T-helper 2 cell (primary cell): ENCODE measurements at places on chromosomes 3 and 15.

GRCh38 chr3:23834082-23834870 lies 28.5 kb downstream of the UBE2E1 start:
- no peak for DNase-seq

DNA sequence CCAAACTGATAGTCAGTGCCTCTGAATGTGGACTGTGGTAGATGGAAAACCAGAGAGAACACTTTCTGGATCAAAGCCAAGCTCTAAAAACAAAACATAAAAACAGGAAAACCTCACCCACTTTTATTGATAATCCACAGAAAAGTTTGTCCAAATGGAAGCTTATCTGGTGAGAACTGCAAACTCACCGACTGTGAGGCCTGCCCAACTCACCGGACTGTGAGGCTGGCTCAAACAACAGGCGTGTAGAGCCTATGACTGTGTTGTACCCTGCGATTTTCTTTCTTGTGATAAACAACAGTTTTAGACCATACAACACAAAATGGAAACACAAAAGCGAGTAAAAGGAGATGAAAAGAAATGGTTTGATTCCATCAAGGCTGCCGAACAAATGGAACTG lies 7.2 kb downstream of the PRR23C start:
- DNase-seq: no peak

DNA sequence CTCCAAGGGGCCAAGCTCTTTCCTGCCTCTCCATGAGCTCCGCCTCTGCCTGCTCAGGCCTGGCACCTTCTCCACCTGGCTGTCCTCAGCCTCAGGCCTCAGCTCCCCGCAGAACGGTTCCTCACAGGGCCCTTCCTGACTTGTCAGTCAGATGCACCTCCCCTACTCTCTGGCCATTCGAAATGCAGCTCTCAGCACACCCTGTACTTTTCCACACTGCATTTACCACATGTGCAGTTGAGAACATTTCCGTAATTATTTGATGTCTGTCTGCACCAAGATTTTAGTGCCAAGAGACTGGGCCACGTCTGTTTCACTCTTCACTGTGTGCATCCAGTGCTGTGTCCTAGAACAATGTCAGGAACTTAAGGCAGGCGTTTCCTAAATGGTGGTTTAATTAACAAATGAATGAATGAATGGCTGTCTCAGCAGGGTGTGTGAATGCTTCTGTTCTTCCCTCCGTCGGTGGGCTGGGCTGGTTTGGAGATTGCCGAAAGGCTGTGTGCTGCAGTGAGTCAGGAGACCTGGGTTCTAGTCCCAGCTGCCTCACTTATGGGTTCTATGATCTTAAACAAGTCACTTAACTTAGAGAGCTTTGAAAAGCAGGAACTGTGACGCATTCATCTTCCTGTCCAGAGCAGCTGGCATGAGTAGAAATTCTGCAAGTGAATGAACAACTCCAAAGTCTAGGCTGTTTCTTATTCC lies 5.4 kb downstream of the MUC4 start:
- DNase-seq: no peak

DNA sequence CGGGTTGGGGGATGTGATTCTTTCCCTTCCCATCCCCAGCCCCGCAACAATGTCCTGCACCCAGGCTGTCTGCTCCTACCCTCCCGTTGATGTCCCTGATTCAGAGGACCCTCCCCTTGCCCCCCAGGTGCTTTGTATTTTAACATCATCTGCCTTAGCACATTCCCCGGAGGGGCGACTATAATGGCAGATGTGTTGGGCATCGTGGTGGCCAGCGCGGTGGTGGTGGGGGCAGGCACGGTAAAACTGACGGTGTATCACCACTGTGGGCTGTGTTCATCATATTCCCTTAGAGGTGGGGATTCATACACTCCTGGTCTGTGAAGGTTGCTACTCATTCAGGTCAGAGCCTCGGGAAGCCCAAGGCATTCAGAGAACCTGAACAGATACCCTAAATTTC lies 173.0 kb downstream of the ADAMTS17 start:
- no peak for DNase-seq
